ENCODE measurements at places on chromosomes 11 and 22.

GRCh38 chr11:59418156-59418555 lies 8.1 kb downstream of the OR5A2 start:
- DNase-seq = no peak

- no peak for DNase-seq
These were observed 26.4 kb downstream of the IZUMO1R start for GRCh38 chr11:94330789-94331188.

GRCh38 chr11:31786996-31787685 lies 24.0 kb downstream of the PAX6 start:
- no peak for DNase-seq

DNA sequence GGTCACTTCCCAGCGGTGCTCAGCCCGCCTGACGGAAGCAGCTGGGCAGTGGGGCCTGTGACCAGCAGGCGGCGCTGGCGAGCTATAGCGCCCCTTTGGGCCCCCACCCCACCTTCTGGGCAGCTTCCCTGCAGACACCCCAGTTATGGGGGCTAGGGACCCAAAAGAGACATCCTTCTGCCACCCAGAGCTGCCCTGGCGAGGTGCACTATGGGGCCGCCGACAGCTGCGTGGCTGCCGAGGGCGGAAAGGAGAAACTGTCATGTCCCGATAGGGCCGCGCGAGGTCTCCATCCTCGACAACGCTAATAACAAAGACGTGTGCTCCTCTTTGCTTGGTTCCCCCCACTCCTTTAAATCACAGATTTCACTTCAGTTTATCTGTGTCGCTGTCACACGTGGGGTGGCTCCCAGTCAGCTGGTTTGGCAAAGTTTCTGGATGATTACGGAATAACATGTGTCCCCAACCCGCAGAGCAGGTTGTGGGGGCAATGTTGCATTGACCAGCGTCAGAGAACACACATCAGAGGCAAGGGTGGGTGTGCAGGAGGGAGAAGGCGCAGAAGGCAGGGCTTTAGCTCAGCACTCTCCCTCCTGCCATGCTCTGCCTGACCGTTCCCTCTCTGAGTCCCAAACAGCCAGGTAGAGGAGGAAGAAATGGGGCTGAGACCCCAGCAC lies 673 bp upstream of the MYO7A start:
- peak; percentile 64 for DNase-seq

DNA sequence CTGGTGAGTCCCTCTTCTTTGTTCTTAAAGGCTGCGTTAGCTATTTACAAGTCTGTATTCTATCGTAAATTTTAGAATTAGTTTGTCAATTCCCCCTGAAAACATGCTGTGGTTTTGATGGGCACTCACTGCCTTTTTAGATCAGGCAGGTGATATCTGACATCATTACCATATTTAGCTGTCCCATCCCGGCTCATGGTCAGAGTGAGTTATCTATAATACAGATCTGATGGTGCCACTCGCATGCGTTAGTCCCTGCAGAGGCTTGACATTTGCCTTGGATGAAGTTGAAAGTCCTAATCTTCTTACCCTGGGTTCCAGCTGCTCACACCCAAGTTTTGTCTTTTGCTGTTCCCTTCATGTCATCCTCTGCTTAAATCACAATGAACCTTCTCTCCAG lies 150.5 kb upstream of the NARS2 start:
- DNase-seq = no peak

DNA sequence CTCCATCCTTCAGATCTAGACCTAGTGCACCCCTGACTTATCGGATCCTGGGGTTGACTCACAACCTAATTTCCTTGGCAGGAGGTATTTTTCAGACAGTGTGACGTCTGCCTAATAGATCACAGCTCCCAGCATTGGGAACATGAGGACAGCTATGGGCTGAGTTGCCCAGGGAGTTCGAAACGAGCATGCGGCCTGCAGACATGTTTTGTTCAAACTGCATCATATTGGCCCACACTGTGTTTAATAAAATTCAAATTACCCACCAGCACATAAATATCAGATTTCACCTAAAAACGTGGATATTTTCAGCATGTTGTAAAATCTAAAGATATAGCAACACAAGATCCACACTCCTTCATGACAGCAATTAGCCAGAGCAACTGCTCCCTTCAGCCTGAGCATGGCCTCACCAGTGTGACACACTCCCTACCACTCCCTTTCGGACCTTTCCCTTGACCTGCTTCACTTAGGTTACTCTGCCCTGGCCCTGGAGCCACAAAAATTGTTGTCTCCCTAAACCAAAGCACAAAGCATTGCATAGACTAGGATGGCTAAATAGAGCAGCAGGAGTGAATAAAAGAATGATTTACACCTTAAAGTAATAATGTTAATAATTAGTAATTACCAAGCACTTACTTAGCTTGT lies 53.6 kb upstream of the USP47 start:
- no peak for DNase-seq

DNA sequence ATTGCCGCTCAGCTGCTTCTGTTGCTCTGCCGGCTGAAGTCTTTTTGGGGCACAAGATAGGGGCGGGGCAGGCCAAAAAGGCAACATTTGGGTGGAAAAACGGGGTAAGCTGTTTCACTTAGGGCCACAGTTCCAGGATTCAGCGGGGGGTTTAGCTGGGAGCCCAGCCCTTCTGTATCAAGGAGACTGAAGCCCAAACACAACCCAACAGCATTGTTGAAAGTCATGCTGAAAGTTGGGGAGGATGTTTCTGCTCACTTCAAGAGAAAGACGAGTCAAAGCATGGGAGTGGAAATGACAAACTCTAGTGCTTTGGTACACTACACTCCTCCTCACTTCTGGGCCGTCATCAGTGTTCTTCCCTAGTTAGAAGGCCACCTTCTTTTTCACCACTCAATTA lies 56.1 kb upstream of the GNAZ start:
- no peak for DNase-seq

DNA sequence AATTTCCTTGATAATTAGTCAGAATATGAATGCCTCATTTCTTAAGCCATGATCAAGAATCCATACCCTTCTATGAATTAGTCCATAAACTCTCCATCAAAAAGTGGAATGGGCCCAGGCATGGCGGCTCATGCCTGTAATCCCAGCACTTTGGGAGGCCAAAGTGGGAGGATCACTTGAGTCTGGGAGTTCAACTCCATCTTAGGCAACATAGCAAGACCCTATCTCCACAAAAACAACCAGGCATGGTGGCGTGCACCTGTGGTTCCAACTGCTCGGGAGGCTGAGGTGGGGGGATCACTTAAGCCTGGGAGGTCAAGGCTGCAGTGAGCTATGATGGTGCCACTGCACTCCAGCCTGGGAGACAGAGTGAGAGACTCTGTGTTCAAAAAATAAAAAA lies 52.1 kb upstream of the SHANK2 start:
- DNase-seq = no peak

DNA sequence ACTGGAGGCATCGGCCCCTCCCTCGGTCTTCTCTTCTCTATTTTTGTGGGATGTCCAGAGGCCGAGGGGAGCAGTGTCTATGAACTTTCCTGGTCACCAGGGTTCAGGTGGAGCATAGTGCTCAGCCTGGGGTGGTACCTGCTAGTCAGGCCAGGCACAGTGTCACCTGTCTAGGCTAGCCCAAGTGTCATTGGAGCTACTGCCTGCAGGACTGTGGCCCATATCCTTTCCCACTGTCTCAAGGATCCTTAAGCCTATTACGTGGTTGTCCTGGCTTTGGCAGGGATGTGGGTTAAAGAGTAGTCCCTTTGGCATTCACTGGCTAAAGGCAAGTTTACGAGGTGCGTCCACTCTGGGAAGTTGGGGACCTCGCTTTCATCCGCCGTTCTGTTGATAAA lies 9.3 kb downstream of the RBM14 start:
- DNase-seq = no peak

DNA sequence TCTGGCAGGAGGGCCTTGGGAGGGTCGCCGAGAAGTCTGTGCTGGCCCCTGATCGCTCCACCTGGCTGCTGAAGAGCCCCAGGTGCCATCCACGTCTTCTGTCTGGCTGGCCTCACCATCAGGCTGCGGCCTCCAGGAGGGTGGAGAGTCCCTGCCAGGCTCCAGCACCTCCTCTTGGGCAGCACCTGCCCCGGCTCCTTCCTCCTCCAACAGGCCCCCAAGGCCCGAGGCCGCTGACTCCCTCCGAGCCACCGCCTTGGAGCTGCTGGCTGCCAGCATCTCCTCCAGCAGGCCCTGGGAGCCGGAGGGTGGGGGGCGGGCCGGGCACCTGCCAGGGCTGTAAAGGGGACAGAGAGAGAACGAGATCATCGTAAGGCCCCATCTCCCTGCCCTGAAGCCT lies 22.3 kb downstream of the TNKS1BP1 start:
- no peak for DNase-seq

- DNase-seq = no peak
These were observed 18.4 kb downstream of the ABTB2 start for GRCh38 chr11:34339149-34340064.

DNA sequence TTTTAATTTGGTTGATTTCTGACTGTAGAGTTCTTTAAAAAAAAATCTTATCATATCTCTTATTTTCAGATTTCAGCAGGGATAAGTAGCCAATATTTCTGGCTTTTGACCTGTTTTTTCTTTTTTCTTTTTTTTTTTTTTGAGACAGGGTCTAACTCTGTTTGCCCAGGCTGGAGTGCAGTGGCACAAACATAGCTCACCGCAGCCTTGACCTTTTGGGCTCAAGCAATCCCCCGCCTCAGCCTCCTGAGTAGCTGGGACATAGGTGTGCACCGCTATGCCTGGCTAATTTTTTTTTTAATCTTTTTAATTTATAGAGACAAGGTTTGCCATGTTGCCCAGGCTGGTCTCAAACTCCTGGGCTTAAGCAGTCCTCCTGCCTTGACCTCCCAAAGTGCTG lies 23.9 kb upstream of the ZBTB44 start:
- no peak for DNase-seq

DNA sequence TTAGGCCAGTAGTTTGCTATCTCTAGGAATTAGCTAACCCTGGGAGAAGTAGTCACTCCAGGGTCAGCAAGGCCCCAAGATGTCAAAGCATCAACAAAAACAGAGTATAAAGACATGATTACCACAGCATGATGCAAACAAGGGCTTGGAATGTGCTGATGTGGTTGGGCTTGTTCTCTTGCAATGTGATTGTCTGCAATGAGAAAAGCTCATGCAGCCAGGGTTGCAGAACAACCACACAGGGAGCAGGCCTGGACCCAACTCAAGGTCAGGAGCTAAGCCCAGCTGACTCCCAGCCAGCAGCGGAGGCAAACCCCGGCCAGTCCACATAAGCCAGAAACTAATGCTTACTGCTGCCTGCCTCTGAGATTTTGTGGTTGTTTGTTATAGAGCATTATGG lies 132.4 kb upstream of the ZC3H12C start:
- peak; percentile 84 for DNase-seq

DNA sequence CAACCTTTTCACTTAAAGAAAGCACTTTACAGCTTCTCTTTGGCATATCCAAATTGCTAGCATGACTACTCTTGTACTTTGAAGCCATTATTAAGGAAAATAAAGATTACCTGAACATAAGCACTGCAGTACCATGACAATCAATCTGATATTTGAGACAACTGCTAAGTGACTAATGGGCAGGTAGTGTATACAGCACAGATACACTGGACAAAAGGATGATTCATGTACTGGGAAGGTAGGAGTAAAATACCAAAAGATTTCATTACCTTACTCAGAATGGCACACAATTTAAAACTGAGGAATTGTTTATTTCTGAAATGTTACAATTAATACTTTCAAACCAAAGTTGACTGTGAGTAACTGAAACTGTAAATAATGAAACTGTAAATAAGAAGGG lies 1054.3 kb upstream of the TENM4 start:
- DNase-seq = no peak

All from AG08395 (cell line).